T-helper 17 cell (primary cell): ENCODE measurements at places on chromosomes 1 and 21.

GRCh38 chr1:202270871-202271326 lies 70.8 kb downstream of the UBE2T start:
- DNase-seq, result no peak
- H3K36me3 ChIP-seq, result peaks cover 5% of the 10 kb centered on the region
- H3K4me3 ChIP-seq, result no peak overlapping the region
- peaks cover 53% of the 10 kb centered on the region for H3K27me3 ChIP-seq
- no peak overlapping the region for H3K27ac ChIP-seq

GRCh38 chr1:225908013-225908640 lies 15.9 kb downstream of the PYCR2 start:
- H3K4me3 ChIP-seq, result no peak overlapping the region
- H3K27ac ChIP-seq, result peak overlapping the region; percentile 87
- no peaks in the 10 kb centered on the region for H3K36me3 ChIP-seq
- H3K27me3 ChIP-seq, result no peaks in the 10 kb centered on the region
- peaks cover 25% of the 10 kb centered on the region for H3K4me1 ChIP-seq
- no peak for DNase-seq

DNA sequence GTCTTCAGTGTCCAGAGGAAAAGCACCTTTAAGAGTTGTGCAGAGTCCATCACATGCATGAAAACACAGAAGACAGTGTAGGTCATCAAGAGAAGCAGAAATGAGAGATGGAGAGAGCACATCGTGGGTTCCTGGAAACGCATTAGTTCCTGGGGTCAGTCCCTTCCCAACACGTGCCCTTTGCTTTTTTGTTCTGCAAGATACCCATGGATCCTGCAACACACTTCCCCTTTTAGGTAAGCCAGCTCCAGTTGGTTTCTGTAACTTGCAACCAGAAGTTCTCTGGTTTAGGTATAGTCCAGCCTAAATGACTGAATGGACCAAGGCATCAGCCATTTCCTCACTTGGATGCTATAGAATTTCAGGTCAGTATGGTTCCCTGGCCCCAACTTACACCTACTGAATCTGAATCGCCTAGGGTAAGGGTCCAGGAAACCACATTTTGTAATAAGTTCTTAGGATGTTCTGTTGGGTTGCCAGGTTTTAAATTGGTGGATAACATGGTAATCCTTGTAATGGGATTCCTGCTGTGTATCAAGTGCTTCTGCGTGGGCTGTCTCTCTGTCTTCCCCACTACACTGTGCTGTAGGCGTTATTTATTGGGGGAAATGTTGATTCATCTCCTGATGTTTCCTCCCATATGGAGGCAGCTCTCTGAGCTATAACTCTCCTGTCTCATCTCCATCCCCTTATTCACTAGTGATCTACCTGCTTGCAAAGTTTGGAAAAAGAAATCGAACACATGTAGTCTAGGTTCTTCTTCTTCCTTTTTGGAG lies 230.6 kb downstream of the TNR start:
- DNase-seq, result no peak
- no peak overlapping the region for H3K4me3 ChIP-seq
- H3K27ac ChIP-seq, result no peak overlapping the region
- H3K27me3 ChIP-seq, result peaks cover 41% of the 10 kb centered on the region

DNA sequence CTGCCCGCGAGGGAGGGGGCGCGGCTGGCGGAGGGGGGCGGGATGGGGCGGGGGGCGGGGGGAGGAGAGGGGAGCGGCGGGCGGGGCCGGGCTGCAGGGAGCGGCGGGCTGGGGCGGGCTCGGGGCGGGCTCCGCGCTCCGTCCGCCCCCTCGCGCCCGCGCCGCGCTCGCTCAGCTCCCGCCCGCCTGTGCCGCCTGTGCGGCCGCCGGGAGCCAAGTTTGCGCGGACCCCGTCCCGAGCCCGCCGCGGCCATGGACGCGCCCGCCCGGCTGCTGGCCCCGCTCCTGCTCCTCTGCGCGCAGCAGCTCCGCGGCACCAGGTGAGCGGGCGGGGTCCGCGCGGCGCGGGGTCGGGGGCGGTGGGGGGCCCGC lies at the start of gene GABRD:
Gene GABRD, plus strand, starts transcription at position 174 of the 372 bp plus-strand sequence. Its CDS starts 79 bp downstream, at position 253.
- no peaks in the 10 kb centered on the region for H3K36me3 ChIP-seq
- peak within 1 kb of the TSS; percentile 84 for H3K4me3 ChIP-seq
- peaks cover 6% of the 10 kb centered on the region for H3K4me1 ChIP-seq
- H3K27ac ChIP-seq, result no peak within 1 kb of the TSS
- no peak for DNase-seq

DNA sequence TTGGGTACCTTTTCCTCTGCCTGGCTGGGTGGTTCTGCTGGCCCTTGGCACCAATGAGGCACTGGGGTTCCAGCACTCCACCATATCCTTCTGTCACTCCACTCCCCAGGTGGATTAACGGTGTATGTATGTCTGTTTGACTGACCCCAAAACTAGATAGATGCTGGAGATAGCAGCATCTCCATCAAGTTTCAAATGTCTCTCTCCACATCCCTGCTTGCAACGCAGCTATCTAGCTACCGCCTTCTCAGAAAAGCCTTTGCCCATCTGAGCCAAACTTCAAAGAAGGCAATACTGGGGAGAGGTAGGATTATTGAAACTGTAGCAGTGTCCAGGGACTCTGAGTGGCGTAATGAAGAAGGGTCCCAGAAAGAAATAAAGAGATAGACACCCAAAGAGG lies 64.0 kb downstream of the RHBG start:
- H3K4me1 ChIP-seq, result peaks cover 35% of the 10 kb centered on the region
- H3K27ac ChIP-seq, result peak overlapping the region; percentile 39
- no peak for DNase-seq

GRCh38 chr1:74853756-74854155 lies 120.8 kb downstream of the TYW3 start:
- no peaks in the 10 kb centered on the region for H3K36me3 ChIP-seq
- DNase-seq, result no peak
- H3K27me3 ChIP-seq, result no peaks in the 10 kb centered on the region
- H3K27ac ChIP-seq, result no peak overlapping the region
- no peaks in the 10 kb centered on the region for H3K4me1 ChIP-seq

DNA sequence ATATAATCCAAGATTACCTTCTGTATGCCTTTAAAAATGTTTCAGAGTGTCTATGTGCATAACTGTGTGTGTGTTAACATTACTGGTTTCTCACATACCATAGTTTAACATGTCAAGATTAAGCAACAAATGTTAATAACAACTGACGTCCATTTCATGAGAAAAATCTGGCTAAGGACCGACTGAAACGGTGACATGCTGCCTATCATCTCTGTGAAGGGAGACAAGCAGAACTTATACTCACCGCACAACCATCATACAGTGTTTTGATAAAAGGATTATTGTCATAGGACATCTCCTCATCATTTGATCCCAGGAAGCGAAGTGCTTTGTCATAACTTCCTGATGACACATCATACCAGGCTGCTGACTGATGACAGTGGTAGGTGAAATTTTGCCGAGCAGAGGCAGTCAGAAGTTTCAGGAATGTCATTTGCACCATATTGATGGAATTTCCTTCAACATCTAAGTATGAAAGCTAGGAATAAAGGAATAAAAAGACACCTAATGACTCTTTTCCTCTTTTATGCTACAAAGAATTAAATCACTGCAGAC lies 228.8 kb downstream of the COL11A1 start:
- no peaks in the 10 kb centered on the region for H3K36me3 ChIP-seq
- H3K4me1 ChIP-seq, result no peaks in the 10 kb centered on the region
- no peak for DNase-seq
- no peak overlapping the region for H3K4me3 ChIP-seq
- no peak overlapping the region for H3K27ac ChIP-seq
- H3K27me3 ChIP-seq, result no peaks in the 10 kb centered on the region

DNA sequence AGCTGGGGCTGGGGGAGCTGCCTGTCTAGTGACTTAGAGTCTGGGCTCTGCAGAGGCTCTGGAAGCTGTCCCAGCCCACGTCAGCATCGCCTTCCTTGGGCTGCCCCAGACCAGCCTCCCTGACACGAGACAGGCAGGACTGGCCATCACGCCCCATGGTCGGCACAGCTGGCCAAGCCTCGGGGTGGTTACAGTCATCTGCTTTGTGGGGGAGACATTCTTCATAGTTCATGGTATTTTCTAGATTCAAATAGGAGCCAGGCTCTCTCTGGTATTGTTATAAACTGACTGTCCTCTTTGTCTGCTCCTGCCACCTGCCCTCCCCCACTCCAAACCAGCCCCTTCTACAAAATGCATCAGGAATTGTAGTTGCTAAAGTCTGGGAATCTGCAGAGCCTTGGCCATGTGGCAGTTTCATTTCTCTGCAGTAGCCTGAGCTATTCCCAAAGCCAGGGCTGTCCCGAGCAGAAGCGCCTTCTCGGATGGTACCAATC lies 29.4 kb downstream of the OLFML2B start:
- no peak overlapping the region for H3K4me3 ChIP-seq
- no peak for DNase-seq
- H3K27me3 ChIP-seq, result peaks cover 33% of the 10 kb centered on the region
- no peaks in the 10 kb centered on the region for H3K4me1 ChIP-seq
- no peaks in the 10 kb centered on the region for H3K36me3 ChIP-seq
- no peak overlapping the region for H3K27ac ChIP-seq

- H3K27ac ChIP-seq, result peak overlapping the region; percentile 71
- H3K4me1 ChIP-seq, result peaks cover 19% of the 10 kb centered on the region
- no peaks in the 10 kb centered on the region for H3K27me3 ChIP-seq
- no peak overlapping the region for H3K4me3 ChIP-seq
Observed at GRCh38 chr1:35085421-35085820, 6.2 kb downstream of the ZMYM1 start.

- peaks cover 1% of the 10 kb centered on the region for H3K4me1 ChIP-seq
- no peak for DNase-seq
- peaks cover 4% of the 10 kb centered on the region for H3K27me3 ChIP-seq
- no peak overlapping the region for H3K4me3 ChIP-seq
- H3K27ac ChIP-seq, result no peak overlapping the region
Observed at GRCh38 chr21:43712268-43712942, 6.5 kb upstream of the PDXK start.

GRCh38 chr1:233459968-233460367 lies 132.4 kb downstream of the MAP3K21 start:
- no peak overlapping the region for H3K4me3 ChIP-seq
- no peak overlapping the region for H3K27ac ChIP-seq
- H3K27me3 ChIP-seq, result peaks cover 25% of the 10 kb centered on the region
- DNase-seq, result no peak
- H3K36me3 ChIP-seq, result no peaks in the 10 kb centered on the region
- no peaks in the 10 kb centered on the region for H3K4me1 ChIP-seq

GRCh38 chr1:228362884-228363450 lies 43.7 kb downstream of the TRIM11 start:
- no peaks in the 10 kb centered on the region for H3K27me3 ChIP-seq
- H3K4me1 ChIP-seq, result no peaks in the 10 kb centered on the region
- H3K27ac ChIP-seq, result no peak overlapping the region
- H3K36me3 ChIP-seq, result no peaks in the 10 kb centered on the region

GRCh38 chr1:201039876-201040275 lies 16.4 kb upstream of the KIF21B start:
- H3K4me1 ChIP-seq, result peaks cover 2% of the 10 kb centered on the region
- H3K27me3 ChIP-seq, result no peaks in the 10 kb centered on the region
- no peak overlapping the region for H3K27ac ChIP-seq
- H3K36me3 ChIP-seq, result no peaks in the 10 kb centered on the region

DNA sequence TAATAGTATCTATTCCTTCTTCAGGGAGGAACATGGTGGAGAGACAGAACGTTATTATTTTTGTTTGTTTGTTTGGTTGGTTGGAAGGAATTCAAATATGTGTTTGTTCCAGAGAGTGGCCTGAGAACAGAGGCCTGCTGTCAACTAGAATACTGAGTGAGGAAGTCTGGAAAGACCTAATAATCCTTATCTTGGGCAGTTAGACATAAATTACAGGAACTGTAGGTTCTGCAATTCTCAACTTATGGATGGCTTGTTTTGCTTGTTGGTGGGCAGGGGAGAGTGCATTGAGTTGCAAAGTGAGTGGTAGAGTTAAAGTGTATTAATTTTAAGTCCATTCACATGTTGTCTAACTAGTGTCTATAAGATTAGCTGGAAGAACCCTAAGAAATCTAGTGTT lies 197.6 kb downstream of the BACH1 start:
- H3K27me3 ChIP-seq, result no peaks in the 10 kb centered on the region
- no peak overlapping the region for H3K27ac ChIP-seq
- no peaks in the 10 kb centered on the region for H3K4me1 ChIP-seq

GRCh38 chr1:193538680-193539079 lies 352.3 kb upstream of the B3GALT2 start:
- H3K4me3 ChIP-seq, result peak overlapping the region; percentile 65
- no peaks in the 10 kb centered on the region for H3K36me3 ChIP-seq
- no peaks in the 10 kb centered on the region for H3K27me3 ChIP-seq
- no peak for DNase-seq
- peaks cover 51% of the 10 kb centered on the region for H3K4me1 ChIP-seq

DNA sequence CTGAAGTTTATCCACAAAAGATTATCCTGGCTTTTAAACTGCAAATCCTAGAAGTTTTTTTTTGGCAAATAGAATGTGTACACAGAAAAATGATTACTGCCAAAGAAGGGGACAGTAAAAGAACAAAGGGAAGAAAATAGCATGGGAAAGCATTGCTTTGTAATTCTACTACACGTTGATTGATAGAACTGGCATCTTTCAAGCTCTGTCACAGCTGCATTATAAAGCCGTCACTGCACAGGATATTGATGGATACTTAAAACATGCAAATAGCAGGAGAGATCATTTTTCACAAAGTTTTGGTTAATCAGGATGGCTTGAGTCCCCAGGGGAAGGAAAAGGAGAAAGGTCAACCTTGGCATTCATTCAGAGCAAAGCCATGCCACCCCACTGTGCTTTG lies 183.7 kb upstream of the RRP15 start:
- no peaks in the 10 kb centered on the region for H3K27me3 ChIP-seq
- H3K4me3 ChIP-seq, result no peak overlapping the region
- DNase-seq, result no peak
- no peaks in the 10 kb centered on the region for H3K36me3 ChIP-seq
